HS-5 (cell line): ENCODE measurements at places on chromosomes 5 and 9.

DNA sequence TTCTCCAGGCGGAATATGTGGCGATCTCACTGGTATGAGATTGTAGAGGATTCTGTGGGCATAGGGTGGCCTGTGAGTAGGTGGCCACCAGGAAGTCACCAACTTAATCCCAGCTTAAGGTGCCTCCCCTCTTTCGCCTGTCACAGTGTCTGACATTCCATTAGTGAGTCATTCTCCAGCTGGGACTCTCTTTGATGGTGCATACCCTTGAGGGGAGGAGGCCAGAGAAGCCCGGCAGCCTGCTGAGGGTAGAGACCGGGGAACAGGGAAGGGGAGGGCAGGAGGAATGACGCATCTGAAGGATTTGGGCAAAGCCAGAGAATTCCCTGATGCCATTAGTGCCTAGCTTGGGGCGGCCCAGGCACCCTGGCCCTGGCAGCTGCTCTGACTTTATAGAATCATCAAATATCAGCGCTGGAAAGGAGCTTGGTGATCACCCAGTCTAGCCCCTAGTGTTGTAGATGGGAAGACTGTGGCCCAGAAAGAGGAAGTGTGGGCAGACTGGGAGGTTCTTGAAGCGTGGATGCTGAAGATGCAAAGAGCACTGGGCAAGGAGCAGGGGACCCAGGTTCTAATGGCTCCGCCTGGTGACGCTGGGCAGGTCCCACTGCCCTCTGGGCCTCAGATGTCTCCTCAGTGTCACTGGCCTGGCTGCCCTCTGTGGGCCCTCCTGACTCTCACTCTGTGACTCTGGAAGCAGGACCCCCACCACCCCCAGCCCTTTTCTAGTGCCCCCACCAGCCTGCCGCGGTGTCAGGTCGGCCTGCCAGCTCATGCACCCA lies 41.4 kb downstream of the DAB2IP start:
- DNase-seq: no peak

- DNase-seq: no peak
Measured at GRCh38 chr5:178338750-178339144, 106.1 kb upstream of the PHYKPL start.

GRCh38 chr5:130021876-130022275 lies 117.6 kb downstream of the CHSY3 start:
- no peak for DNase-seq

DNA sequence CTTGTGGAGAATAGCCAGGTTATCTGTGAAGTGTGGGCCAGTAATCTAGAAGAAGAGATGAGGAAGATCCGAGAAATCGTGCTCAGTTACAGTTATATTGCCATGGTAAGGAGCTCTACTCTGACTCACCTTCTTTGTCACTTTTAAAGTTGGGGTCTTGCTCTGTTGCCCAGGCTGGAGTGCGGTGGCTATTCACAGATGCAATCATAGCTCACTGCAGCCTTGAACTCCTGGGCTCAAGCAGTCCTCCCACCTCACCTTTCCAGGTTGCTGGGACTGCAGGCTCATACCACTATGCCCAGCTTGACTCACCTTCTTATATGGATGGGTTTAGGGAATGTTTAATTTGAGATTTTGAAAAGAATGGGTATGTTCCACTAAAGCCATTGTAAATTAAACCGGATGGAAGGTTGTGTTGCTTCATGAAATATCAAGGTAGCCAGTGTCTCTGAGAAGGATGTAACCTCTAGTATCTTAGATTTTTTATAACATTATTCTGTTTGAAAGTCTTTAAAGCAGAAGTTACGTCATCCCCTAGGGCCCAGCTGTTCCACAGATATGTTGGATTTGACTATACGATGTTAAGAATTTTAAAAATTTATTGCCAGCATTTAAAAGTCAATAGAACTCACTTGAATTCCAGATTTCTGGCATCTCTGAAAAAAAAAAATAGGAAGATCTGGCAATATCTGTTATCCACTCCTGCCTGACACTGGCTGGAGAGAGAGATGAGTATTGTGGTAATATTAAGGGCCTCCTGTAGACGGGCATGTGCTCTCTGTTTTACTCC lies 5.1 kb downstream of the CNOT8 start:
- no peak for DNase-seq

DNA sequence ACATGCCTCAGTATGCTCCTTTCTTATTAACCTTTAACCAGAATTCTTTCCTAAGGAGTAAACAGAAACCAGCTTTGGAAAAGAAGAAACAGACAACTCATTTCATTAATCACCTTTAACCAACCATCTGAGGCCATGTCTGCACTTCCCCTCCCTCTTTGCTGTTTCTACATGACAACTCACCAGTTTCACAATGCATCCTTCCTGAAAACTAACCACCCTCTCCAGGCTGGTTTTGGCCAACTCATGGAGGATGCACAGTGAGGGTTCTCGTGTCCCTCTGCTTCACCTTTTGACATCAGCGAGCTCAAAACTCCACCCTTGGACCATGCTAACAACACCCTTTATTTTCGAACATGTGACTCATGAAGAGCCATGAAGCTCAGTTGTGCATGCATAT lies 244.1 kb downstream of the ELAVL2 start:
- peak; percentile 38 for DNase-seq

DNA sequence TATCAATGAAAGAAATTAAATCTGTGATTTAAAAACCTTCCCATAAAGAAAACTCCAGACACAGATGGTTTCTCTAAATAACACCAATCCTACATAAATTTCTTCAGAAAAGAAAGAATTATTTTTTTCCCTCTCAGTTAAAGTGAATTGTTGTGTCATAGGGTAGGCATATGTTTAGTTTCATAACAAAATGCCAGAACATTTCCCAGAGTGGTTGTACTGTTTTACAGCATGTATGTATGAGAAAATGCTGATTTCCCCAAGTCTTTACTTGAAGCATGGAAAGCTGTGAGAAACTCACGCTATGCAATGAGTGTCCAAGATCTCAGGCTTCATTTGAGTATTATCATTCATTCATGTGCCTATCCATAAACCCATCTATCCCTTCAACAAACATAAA lies 582.5 kb downstream of the ELAVL2 start:
- no peak for DNase-seq

- no peak for DNase-seq
Measured at GRCh38 chr9:131053896-131054295, 42.4 kb upstream of the AIF1L start.
